A673 (cell line): ENCODE measurements at places on chromosomes 3 and 15. TPM values are rescaled to one million over a fixed set of nuclear protein-coding genes. Genes with fewer than 3 reads are reported as not detected.

The ALDH1L1 gene
- total RNA-seq, result 16.9 and 17.1 TPM in 2 replicates

The PCLAF gene
- total RNA-seq, result 138 TPM in 2 replicates

The GRAMD1C gene
- total RNA-seq, result 3.1 and 4.5 TPM in 2 replicates

- no peak for DNase-seq
Observed at GRCh38 chr3:160583451-160583850, 18.1 kb upstream of the KPNA4 start.

DNA sequence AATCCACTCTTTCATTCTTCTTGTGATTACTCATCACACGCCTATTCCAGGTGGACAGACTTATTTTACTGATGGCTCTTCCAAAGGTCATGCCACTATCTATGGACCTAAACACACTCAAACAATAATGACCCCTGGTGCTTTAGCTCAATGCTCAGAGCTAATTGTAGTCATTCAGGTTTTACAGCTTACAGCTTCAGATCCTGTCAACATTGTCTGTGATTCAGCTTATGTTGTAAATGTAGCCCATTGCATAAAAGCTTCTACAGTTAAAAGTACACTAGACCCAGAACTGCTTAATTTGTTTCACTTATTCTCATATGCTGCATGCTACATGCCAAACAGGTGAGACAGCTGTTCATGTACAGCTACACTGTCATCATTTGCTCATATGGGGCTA lies 49.2 kb downstream of the LSM3 start:
- no peak for DNase-seq
